ENCODE measurements at places on chromosomes 16 and 17.
A peak's percentile ranks its signal among the peaks of the same experiment; 100 is the strongest.

DNA sequence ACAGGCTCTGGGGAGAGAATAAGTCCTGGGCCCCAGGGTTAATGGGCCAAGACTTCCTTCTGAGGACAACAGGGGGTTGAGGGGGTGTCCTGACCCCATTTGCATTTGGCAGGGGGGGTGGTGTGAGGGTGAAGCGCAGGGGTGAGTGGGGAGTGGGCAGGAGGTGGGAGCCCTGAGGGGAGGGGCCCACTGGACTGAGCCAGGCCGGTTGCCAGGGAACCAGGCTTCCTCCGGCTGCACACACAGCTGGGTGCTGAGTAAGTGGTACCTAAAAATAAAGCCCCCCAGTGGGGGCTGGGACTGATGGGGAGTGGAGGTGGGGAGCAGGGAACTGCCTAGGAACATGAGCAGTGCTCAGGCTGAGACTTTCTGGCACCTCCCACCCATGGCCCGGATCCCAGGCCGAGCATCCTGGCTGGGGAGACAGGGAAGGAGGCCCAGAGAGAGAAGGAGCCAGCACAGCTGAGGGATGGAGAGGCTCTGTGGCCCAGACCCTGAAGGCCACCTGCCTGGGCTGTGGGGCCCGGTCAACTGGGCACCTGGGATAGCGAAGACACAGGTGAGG, 7.5 kb upstream of the RASD1 start:
- no peak for DNase-seq

GRCh38 chr17:50708050-50709000, 611 bp upstream of the ANKRD40 start:
- DNase-seq: no peak

DNA sequence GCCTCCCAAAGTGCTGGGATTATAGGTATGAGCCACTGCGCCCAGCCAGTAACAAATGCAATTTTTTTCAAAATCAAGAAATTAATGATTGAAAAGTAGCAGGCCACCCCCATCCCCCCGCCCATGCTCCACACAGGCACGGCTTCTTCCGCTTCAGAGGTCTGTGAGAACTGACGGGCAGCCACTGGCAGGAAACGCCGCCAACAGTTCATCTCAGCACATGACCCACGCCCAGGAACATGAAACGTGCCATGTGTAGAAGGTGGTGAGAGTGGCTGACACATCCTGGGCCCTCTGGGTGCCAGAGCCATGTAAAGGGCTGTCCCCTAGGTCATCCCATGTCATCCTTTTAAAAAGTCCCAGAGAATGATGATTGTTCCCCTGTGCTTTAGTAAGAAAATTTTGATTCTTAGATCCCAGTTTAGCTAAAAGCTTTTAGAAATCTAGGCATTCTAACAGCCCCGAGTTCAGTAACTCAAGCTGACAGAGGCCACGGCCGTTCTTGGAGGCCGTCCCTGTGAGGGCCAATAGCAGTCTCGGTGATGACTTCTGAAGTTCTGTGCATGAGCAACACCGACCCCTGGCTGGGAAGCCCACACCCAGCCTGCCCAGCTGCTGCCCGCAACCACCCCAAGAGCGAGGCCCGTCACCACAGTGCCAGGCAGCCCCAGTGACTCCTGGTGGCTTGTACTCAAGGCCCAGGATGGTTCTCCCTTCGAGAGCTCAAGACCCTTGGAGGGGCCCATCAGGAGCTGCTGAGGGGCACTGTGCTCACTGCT, 52.1 kb downstream of the KLHDC4 start:
- no peak for DNase-seq

DNA sequence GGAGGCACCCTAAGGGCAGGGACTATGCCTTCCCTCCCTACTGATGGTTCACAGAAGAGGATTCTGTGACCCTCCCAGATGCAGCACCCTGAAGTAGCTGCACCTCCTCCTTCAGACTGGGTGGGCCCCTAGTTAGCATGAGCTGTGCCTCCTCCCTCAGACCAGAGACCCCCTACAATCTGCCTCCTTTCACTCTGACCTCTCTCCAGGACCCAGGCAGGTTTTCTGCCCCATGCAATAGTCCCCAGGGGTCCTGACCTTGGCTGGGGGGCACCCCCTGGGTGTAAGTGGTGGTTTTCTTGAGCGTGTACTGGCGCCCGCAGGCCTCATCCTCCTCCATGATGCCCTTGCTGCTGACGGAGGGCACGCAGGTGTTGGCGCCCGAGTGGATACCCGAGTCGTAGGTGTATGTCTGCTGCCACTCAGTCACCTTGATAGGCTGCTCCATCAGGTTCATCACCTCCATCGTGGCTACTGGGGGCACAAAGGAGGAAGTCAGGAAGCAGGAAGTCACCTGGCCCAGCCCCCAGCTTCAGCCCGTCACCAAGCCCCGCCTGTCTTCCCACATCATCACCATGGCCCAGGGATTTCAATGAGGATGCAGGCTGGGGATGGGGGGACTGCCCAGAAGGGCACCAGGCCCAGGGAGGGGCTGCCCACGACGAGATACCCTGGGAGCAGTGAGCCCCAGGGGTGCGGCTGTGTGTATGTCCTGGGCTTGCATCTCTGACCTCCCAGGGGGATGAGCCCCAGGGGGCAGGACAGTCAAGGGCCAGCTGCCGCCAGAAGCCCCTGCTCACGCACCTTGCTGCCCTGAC, 14.9 kb downstream of the JUP start:
- no peak for DNase-seq

- no peak for DNase-seq
Observed at GRCh38 chr16:66562986-66563385, 3.3 kb upstream of the CMTM1 start.

DNA sequence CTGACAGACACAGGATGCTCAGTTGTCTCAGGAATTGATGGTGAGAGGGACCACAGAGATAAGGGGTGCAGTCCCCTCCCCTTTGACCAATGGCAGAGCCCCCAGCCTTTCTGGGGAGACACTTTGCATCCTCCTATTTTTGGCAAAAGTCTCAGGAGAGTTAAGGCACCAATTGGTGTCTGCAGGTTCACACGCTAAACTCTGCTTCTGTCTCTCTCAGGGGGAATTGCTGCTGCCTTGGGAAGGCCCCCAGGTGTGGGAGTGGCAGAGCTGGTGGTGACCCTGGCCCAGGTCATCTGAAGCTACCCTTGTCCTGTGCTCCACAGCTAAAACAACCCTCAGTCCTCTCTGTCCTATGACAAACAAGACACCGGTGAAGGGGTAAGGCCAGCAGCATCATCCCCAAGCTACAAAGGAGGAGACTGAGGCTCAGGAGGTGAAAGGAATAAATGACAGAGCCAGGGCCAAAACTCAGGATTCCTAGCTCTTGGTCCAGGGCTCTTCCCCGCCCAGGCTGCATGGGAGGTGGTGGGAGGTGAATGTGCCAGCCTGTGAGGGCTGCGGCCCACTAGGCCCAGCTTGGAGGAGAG, 20.3 kb downstream of the OSBPL7 start:
- no peak for DNase-seq

DNA sequence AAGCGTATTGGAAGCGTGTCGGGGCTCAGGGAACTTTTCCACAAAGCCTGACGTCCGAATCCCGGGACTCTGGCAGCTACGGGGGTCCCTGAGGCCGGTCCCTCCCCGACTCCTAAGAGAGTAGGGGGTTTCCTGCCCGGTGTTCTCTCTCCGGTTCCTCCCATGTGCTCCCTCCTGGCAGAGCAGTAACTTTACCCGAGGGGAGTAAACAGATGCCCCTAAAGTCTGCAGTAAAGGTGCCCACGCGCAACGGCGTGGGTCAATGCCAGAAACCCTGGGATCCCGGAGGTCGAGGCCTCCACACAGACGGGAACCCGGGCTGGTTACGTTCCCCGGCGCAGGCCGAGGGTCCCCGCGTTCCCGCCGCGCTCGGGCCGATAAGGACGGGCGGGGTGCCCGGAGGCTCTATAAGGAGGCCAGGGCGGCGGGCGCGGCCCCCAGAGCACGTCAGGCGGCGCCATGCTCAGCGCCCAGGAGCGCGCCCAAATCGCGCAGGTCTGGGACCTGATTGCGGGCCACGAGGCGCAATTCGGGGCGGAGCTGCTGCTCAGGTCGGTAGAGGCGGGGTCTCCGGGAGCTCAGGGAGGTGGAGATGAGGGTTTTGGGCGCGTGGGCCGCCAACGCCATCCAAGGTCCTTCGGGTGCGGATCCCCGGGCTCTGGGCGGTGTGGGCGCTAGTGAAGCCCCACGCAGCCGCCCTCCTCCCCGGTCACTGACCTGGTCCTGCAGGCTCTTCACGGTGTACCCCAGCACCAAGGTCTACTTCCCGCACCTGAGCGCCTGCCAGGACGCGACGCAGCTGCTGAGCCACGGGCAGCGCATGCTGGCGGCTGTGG, at the start of gene HBM:
TSS of gene HBM (plus strand) at position 440 of the 836 bp plus-strand sequence. CDS start at position 460, 20 bp downstream.
- no peak for DNase-seq

GRCh38 chr17:80624864-80625263, 80.2 kb downstream of the RPTOR start:
- DNase-seq: no peak

GRCh38 chr17:81015136-81015535, 19.8 kb upstream of the BAIAP2 start:
- DNase-seq: no peak

GRCh38 chr16:20897922-20898321, 2.2 kb downstream of the DCUN1D3 start:
- DNase-seq: no peak

DNA sequence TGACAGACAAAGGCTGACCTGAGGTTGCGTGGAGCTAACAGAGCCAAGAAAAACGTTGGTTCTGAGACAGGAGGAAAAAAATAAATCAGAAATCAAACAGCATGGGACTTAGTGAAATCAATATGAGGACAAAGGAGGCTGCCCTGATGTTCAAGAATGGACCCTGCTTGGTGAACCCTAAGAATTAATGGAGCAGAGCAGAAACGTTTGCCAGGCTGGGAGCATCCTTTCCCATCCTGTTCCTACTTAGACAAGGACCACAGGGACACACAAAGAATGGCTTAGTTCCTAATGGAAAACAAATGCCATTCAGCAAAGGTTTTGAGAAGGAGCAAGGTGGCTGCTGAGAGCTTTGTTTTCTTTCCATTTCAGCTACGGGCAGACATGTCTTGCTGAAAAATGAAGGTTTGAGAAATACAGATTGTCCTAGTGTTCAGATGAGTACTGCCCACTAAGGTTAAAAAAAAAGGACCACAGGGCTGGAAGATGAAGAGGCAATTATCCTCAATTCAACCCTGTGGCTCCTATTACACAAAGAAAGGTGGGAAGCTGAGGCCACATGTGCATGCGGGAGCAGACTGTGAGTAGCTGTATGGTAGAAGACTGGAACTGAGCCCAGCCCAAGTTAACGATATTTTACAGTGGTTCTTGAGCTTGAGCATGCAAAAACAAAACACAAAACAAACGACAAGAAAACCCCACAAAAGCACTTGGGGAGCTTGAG, 230.1 kb downstream of the SLC39A11 start:
- DNase-seq: no peak

DNA sequence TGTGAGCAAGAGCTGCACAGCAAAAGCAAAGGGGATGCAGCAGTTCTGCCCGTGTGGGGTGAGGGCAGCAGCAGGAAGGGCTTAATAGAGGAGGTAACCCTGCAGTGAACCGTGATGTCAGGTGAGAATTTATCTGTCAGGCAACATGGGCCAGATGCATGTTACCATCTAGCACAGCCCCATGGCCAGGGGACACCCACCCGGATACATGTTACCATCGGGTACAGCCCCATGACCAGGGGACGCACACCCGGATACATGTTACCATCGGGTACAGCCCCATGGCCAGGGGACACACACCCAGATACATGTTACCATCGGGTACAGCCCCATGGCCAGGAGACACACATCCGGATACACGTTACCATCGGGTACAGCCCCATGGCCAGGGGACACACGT, 99.4 kb downstream of the RBFOX3 start:
- no peak for DNase-seq

GRCh38 chr17:36578671-36579070, 13.0 kb upstream of the DHRS11 start:
- no peak for DNase-seq

DNA sequence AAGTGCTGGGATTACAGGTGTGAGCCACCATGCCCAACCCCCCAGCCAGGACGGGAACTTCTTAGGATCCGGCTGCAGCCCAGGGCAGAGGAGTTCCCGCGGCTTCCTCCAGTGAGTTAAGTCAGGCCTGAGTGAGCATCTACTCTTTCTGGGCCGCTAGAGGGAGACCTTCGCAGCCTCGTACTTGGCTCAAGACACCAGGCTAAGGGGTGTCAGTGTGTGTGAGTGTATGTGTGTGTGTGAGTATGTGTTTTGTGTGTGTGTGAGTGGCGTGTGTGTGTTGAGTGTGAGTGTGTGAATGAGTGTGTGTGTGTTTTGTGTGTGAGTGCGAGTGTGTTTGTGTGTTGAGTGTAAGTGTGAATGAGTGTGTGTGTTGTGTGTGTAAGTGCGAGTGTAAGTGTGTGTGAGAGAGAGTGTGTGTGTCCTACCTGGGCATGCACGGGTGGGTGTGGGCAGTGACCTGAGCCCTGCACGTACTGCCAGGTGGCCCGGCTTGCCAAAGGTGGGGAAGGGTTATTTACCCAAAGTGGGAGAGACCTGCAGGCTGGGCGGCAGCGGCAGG, 58.5 kb downstream of the TMEM235 start:
- peak; percentile 68 for DNase-seq

DNA sequence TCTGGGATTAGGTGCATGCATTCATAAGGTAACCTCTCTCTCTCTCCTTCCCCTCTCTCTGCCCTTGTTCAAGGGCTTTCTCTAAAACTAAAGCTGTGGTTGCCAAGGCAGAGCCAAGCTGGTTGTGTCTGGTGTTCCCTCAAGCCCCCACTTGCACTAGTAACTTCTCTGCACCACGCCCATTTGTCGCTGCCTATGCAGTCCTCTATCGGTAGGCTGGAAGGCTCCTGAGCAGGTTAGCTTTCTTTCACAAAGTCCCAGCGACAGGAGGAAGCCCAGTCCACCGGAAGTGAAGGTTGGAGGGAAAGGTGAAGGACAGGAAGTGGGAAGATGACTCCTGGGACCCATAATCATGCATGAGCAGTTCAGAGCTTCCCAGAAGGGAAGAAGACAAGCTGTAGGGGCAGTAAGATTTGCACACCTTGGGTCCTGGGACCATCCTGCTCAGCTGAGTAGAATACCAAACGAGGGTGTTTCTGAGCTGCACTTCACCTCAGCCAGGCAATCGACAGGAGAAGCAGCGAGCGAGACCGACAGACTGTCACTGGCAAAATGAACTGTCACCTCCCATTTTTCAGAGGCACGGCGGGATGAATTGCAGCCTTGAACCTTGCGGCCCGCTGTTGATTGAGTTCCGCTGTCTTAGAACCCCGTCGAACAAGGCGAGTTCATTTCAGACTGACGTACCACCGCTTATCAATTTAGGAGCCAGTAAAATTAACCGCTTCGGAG, 14.7 kb upstream of the SKAP1 start:
- no peak for DNase-seq

DNA sequence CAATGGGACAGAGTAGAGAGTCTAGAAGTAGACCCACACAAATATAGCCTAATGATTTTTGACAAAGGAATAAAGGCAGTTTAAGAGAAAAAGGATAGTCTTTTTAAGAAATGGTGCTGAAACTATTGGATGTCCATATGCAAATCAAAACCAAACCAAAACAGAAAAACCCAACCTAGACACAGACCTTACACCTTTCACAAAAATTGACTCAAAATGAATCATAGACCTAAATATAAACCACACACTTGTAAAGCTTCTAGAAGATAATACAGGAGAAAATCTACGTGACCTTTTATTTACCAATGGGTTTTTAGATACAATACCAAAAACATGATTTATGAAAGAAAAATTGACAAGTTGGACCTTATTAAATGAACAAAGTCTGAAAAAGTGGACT, 66.4 kb upstream of the MPHOSPH6 start:
- DNase-seq: no peak

Measured in lower leg skin (tissue), 4 donors.